ENCODE measurements at places on chromosomes 7 and 10.
A peak's percentile ranks its signal among the peaks of the same experiment; 100 is the strongest.

- peak; percentile 80 for DNase-seq
Observed at GRCh38 chr7:6160191-6160623, 112.2 kb downstream of the CYTH3 start.

DNA sequence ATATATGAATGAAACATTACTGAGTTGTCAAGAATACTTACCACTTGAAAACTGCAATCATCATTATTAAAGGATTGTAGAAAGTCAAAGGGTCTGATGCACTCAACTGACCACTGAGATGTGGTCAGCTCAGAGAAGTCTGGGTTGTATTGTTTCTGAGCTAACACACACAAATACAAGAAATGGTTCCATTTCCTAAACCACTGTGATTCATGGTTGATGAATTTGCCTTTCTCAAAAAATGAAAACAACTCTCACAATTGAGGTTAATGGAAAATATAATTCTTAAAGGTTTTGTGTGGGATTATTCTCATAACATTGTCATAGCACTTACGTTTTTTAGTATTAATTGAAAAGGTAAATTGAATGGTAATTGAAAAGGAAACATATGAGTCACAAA is 45.6 kb upstream of the TAS2R16 start:
- DNase-seq: no peak

GRCh38 chr10:21634599-21635365 is 100.8 kb downstream of the MLLT10 start:
- DNase-seq: no peak

- no peak for DNase-seq
Observed at GRCh38 chr7:22141355-22141754, 195.7 kb upstream of the CDCA7L start.

GRCh38 chr7:143049362-143049761 is 2.8 kb upstream of the OR6V1 start:
- DNase-seq: no peak

DNA sequence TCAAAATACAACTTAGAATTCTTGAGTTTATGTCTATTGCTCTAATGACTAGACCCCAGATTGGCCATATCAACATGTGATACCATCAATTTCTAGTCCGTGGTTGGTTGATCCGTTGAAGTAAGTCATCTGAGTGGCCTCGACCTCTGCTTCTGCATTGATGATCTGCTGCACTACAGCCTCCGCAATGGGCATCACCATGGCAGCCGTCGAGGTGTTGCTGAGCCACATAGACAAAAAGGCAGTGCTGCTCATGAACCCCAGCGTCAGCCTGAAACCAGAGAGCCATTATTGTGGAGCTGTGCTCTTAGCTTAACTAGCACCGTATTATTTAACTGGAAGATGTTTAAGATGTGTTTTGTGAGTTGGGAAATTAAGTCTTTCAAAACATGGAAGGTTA is 30.7 kb downstream of the SLC13A1 start:
- no peak for DNase-seq

DNA sequence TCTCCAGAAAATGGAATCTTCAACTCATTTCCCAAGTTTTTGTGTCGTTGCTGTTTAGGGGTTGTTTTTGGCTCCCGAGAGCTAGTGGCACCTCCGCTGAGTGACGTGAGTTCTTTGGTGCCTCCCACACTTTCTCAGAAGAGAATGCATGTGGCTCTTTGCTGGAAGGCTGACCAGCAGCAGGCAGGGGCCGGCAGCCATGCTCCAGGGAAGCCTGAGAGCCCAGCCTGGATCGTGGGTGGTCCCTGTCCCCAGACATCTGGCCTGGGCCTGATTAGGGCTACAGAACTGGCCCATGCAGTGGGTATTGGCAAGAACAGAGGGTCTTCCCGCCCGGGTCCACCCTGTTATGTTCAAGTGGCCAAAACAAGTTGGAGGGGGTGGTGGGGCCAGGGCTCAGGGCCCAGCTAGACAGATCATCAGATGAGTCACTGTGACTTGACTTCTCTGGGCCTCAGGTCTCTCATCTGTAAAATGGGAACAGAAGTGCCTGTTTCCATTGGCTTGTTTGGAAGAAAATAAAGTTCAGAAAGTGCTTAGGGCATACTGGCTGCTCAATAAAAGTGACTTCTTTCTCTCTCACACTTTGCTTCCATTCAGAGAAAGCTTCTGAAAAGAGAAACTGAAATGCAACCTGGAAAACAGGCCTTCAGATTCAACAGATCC is 83.1 kb downstream of the STRA8 start:
- no peak for DNase-seq
